ENCODE measurements at places on chromosomes 2 and 18.

GRCh38 chr18:58495207-58495606 is 133.7 kb downstream of the ALPK2 start:
- DNase-seq = no peak

DNA sequence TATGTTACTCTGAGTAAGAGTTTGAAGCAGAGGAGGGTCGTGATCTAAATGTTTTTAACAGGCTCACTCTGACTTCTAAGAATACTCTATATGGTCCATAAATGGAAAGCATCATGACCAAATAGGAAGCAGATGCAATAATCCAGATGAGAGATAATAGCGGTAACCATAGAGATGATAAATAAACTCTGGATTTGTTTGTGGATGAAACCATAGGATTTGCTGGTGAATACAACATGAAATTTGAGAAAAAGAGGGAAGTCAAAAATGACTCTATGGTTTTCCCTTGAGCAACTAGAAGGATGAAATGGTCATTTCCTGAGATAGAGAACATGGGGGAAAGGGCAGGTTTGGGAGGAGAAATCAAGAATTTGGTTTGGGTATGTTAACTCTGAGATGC is 3.9 kb downstream of the HEATR5B start:
- no peak for DNase-seq

DNA sequence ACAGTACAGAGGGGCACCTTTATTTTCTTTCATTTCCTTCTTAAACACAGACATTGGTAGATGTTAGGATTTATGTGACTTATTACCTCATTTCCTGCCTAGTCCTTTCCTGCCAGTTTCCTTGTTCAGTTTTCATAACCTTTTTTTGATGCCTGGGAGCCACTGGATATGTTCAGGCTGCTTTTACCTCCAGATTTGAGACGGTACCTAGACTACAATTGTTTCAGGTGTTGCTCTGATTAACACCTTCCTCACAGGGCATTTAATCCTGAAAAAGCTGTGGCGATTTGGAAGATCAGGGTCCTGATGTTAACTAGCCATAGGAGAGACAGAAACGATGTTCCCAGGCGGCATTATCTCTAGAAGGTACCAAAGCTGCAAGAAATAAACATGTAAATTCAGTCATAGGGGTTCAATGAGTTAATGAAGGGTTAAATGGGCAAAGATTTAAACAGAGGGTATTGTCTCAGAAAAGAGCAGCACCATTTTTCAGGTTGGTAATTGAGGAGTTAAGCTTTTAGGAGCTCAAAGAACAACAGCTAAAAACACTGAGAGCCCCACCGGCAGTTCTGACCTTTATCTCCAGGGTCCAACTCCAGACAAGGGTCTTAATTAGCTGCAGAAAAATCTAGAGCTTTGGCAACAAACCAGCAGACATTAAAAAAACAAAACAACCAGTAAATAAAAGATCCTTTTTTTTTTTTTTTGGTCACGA is 93.3 kb downstream of the HRH4 start:
- DNase-seq = peak; percentile 43

- DNase-seq = no peak
Observed at GRCh38 chr2:152413228-152414030, 78.5 kb downstream of the FMNL2 start.

DNA sequence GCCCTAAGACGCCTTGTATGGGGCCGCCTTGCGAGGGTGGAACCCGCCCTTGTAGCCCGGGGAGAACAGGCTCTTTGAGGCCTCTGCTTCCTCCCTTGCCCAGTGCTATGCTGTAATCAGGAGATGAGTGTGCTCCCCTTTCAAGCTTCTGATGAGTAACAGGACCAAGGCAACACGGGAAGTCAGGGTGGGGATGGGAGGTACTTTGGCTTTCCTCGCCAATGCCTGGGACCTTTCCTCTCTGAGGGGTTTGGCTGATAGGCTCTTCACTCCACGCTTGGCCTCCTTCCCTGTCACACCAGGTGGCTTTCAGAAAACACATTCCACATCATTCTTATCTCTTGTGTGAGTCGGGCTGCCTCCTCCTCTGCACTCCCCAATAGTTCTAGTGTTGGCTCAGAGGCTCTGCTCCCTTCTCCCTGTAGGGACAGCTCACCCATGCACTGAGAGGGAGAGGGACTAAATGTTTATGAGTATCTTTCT is 223.7 kb upstream of the TRIB2 start:
- no peak for DNase-seq

GRCh38 chr2:239316562-239317465 is 84.0 kb downstream of the HDAC4 start:
- DNase-seq = no peak

GRCh38 chr18:54981076-54981475 is 21.8 kb upstream of the CCDC68 start:
- DNase-seq = no peak

DNA sequence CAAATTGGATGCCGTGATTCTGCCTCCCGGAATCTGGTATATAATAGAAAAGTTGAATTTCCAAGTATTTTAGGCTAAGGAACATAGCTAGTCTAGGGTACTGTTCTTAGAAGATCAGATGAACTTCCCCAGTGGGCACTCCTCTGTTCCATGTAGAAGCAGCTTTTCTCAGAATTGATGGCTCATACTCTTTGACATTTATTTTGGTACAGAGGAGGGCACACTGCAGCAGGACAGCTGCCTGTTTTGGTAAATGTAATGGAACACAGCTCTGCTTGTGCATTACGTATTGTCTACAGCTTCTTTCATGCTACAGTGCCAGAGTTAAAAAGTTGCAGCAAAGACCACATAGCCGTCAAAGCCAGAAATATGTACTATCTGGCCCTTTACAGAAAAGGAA is 10.8 kb downstream of the YPEL5 start:
- no peak for DNase-seq

GRCh38 chr2:100627330-100628300 is 64.8 kb downstream of the PDCL3 start:
- DNase-seq = no peak
